Endothelial cell (in vitro differentiated cells): ENCODE measurements at places on chromosomes 4 and X.

DNA sequence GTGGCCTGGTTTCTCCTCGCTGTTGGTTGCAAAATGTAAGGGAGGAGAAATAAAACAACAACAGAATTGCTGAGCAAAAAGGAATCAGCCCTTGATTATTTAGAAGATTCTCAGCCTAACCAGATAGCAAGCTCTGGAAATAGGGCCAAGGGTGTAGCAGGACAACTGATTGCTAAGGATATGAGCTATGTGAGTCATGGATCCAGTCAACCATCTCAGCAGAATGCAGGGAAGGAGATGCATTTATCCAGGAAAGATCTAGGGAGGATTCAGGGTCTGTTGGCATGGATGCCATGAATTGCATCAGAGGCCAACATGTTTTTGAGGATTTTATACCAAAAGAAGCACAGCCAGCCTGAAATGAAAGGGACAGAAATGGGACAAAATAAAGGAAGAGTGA lies 2.2 kb upstream of the XAGE3 start:
- no peak for DNase-seq

GRCh38 chr4:51930557-51930956 lies 87.6 kb downstream of the DCUN1D4 start:
- no peak for DNase-seq

DNA sequence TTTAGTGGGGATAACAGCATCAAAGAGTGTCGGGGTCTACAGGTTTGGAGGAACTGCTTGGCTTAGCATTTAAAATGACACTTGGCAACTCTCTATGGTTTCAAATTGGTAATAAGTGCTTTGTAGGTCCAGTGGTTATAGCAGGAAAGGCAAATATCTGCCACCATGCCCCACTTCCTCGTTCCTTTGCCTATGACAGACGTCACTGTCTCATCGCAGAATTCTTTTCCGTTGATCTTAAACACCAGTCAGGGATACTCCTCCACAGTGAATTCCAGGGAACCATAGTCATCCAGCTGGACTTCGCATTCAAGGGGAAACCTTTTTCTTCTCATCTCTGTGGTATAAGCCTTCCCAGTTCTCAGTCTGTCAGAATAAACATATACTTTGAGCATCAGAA lies 319.1 kb downstream of the GPAT3 start:
- DNase-seq: no peak

DNA sequence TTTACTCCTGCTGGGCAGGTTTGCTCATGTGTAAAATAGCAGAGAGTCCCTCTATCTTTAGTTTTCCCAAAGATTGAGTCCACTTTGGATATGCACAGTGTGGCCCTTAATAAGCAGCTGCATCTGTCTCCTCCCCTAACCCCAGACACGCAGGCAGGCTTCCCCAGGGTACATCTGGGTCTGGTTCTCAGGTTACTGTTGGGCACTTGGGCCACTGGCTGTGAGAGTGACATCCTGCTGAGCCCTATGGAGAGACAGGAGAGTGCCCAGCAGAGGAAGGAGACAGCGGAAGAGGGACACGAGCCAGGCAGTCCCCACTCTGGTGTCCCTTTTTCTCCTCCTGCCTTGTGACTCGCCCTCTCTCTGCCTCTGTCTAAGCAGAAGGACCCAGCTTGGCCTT lies 16.0 kb downstream of the XK start:
- DNase-seq: no peak

DNA sequence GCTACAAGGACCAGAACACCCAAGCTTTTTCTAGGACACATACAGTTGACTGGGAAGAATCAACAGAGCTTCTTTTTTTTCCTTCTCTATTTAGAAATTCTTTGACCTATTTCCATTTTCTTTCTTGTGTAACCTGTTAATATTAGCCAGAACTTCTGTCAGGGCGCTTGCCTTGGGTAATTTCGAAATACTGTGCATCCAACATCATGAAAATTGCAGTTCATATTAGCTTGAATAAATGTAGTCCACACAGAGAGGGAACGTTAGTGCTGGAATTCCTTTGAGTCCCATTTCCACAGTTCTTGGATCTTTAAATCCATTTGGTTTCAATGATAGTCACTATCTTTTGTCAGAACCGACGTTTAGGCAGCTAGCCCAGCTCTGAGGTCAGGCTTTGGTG lies 141.8 kb downstream of the MXRA5 start:
- no peak for DNase-seq

- no peak for DNase-seq
These were observed 82.5 kb upstream of the AFF2 start for GRCh38 chrX:148417934-148418333.

- no peak for DNase-seq
These were observed 44.8 kb downstream of the DCLK2 start for GRCh38 chr4:150123087-150123486.

GRCh38 chrX:41558531-41558930 lies 111.4 kb downstream of the NYX start:
- DNase-seq: no peak

GRCh38 chr4:42995343-42995944 lies 102.9 kb downstream of the GRXCR1 start:
- no peak for DNase-seq

- DNase-seq: no peak
These were observed 73.9 kb downstream of the KDR start for GRCh38 chr4:55051532-55051931.

DNA sequence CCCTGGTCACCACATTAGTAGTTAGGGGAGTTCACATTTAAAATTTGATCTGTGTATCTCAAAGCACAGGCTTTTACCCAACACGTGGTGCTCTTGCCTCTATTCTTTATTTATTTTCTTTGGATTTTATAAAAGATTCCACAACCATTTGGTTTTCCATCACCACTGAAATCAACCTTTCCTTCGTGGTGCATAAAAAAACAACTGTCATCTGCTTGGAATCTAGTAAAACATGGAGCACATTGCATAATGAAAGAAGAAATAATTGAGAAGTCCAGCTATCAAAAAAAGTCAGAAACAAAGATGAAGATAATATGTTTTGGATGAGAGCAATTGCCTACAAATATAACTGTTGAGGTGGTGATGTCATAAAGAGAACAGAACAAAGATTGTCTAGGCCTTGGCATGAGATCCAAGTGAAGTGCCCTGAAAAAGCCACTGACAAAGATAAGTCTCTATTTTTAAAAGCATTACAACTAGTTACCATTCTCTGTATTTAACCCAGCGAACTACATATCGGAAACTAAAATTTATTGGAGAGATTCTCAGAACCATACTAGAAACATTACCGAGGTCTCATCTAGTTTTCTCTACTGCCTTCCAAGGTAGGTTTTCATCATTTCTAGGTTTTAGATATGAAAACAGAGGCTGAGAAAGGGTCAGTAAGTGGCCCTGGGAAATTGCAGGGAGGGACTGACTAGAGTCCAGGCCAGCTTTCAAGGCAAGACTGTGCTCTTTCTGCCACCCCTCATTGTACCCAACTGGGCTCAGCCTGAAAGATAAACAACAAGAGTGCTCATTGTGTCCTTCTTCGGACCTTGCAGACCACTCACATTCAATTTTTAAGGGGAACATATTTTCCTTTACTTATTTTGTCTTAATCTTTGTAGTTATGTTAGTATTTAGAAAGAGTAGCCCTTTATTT lies 127.3 kb downstream of the MAD2L1 start:
- no peak for DNase-seq

GRCh38 chr4:147285751-147286150 lies 195.1 kb upstream of the EDNRA start:
- no peak for DNase-seq

- DNase-seq: no peak
These were observed 42.1 kb downstream of the RHOH start for GRCh38 chr4:40238700-40239548.

- no peak for DNase-seq
These were observed 27.8 kb downstream of the PIR start for GRCh38 chrX:15465347-15465746.

DNA sequence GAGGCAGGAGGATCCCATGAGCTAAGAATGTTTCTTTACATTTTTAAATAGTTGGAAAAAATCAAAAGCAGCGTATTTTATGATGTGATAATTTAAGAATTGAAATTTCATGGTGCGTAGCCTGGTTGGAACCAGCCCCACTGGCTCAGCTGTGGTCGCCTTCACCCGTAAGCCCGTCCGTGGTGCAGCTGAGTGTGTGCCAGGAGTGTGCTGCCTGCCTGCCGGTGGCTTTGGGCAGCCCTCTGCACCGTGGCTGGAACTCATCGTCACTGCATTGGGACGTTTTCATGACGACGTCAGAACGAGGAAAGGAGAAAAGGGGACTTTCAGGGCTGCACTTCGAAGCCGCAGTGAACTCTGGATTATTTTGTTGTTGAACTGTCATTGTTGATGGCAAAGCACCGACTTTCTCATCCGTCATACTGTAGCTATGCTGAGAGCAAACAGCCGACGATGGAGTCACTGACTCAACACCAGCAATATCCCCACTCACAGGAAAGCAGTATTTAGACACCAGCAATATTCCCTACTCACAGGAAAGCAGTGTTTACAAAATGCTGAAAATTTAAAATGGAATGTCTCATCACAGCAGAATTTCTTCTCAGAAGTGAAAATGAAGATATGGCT lies 35.1 kb downstream of the PCGF3 start:
- DNase-seq: no peak

DNA sequence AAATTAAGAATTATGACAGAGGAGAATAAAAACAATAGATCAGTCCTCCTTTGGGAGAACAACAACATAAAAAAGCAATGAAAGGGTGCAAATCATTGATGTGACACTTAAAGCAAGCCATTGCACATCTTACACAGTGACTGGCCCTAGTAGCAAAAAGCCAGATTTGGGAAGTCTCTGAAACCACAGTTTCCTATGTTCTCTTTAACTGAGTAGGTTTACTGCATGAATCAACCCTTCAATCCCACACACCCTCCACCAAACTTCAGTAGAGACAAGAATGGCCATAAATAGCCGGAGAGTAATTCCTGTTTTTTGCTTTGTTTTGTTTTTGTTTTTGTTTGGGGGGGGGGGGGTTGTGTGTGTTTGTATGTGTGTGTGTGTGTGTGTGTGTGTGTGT lies 180.8 kb downstream of the VEGFC start:
- DNase-seq: no peak

- DNase-seq: no peak
These were observed 84.8 kb upstream of the BMP2K start for GRCh38 chr4:78691334-78691754.

DNA sequence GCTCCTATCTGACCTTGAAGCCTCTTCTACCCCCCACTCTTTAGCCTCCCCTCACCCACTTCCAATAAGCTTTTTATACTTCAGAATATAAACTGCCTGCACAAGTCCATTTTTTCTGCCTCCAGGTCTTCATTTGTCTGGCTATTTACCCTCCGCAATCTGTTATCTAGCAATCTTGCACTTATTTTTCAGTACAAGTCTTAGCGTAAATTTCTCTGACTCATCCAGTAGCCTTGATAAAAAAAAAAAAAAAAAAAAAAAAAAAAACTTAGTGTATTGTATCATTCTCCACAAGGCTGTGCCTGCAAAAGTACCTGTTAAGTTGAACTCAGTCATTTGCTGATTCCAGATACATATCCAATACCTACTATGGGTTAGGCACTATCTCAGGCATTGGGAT lies 219.5 kb upstream of the DKK2 start:
- DNase-seq: no peak

GRCh38 chr4:102736636-102737549 lies 23.9 kb downstream of the MANBA start:
- no peak for DNase-seq

DNA sequence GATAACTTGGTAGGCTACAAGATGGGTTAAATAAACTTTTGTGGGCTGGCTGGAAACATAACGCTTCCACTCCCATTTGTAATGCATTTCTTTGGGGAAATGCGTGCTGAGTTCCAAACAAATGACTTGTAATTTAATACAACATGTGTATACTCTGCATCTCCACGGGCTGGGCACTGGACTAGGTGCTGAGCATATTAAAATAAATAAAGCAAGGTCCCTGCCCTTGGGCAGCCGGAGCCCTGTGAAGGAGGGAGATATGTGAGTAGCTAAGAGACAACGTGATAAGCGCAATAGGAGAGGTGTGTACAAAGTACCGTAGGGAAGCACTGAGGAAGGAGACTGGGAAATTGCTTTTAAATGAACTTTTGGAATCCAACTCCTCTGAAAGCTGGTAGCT lies 147.2 kb upstream of the RBPJ start:
- DNase-seq: no peak

DNA sequence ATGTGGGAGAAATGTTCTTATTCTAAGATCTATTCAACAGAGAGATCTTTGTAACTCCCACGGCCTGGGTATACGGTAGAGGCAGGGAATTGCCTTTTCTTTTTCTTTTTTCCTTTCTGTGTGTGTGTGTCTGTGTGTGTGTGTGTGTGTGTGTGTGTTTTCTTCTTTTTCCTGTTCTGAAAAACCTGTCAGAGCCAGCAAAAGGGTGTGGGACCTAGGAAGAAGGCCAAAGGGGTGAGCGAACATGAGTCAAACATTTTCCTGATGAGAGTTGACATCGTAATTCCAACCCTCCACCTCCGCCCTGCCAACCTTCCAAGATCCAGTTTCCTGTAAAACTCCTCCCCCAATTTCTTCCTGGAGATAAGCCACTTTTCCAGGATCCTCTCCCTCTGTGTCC lies 2.8 kb upstream of the CHIC2 start:
- DNase-seq: peak; percentile 9

DNA sequence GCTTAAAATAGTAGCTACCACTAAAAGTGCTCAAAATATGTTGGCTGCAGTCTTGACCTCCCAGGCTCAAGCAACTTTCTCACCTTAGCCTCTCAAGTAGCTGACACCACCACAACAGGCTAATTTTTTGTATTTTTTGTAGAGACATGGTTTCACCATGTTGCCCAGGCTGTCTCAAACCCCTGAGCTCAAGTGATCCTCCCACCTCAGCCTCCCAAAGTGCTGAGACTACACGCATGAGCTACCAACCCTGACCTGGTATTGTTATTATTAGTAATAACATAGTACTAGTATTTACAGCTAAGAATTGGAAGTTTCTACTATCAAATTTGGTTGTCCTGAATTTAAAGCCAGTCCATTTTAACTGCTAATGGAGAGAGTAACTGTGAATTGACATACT lies 18.0 kb downstream of the STAP1 start:
- DNase-seq: no peak

- DNase-seq: no peak
These were observed 37.1 kb upstream of the IRAK1 start for GRCh38 chrX:154056770-154057241.

- peak; percentile 31 for DNase-seq
These were observed 66.1 kb downstream of the DNAAF6 start for GRCh38 chrX:107272431-107272921.

- no peak for DNase-seq
These were observed 71.4 kb upstream of the PJA1 start for GRCh38 chrX:69236641-69237040.
